ENCODE measurements at places on chromosomes 12 and 14.

DNA sequence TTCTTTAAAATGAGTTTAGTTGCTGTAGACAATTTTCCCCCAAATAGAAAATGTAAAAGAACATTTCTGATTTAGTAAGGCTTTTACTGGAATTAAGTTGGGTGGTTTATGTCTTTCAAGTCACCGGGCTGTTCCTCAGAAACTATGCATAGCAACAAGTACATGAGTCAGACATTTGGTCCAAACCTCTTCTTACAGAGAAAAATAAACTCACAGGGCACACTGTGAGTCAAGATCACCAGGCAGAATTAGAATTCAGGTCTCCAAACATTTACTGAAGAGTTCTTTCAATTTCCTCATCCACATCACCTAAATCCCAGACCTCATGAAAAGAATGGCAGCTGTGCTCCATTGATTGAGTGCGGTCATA, 476.1 kb upstream of the SOX5 start:
- no peak for DNase-seq

DNA sequence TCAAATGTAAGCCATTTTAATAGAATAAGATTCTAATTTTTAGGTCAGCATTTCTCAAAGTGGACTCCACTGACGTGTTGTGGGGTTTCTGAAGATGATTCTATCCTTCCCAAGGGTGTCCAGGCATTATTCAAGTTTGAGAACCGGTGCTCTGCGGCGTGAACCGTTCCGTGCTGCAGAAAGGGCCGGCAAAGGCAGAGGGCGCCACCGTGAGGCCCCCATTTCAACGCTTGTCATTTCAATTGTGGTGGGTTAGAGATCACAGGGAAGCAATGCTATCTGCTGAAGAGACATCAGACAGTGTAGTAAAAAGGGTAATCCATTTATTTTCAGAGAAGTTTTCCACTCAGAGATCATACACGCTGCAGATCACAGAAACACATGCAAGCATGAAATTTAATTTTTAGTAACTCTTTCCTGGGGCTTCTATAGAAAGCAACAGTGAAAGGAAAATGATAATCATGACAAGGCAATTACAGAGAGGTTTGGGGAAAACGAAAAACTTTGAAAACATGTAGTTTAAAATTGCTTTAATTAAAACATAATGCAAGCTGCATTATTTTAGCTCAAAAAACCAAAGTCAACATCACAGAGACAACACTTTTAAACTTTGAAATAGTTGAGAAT, 201.7 kb downstream of the EXOC5 start:
- no peak for DNase-seq

DNA sequence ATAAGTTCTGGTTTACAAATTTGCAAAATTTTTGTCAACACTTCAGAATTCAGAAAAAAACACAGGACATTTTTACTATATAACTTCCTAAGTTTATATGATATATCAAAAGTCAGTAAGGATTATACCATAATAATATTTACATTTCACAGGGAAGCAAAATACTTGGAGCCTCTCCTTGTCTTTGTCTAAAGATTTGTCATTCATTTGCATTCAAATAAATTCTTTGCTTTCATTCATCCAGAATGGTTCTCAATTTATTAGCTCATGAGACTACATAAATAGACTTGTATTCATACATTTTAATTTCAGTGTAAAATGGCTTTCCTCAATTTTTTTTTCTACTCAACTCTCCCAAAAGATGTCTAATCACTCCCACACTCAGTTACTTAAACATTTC, 96.4 kb downstream of the SLC38A6 start:
- DNase-seq = no peak

DNA sequence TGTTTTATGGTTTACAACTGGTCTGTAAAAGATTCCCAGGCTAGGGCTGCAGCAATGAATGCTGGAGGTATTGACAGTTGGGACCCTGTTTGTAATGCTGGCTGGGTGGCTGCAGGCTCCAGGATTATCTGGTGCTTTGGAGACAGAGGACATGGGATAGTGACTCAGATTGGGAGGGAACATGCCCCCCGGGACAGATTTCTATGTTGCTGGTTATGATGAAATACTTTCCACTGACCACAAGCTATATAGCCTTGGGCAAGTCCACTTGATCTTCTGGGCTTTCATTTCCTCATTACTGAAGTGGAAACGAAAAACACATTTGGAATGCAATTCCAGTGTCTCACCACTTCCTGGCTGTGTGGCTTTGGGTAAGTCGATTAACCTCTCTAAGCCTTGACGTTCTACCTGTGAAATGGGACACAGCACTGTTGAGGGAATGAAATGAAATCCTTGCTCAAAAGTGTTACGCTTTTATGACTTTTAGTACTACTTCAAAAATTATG, 6.3 kb upstream of the TPCN1 start:
- DNase-seq = peak; percentile 82

GRCh38 chr12:22307811-22308210, 26.7 kb downstream of the ST8SIA1 start:
- no peak for DNase-seq

DNA sequence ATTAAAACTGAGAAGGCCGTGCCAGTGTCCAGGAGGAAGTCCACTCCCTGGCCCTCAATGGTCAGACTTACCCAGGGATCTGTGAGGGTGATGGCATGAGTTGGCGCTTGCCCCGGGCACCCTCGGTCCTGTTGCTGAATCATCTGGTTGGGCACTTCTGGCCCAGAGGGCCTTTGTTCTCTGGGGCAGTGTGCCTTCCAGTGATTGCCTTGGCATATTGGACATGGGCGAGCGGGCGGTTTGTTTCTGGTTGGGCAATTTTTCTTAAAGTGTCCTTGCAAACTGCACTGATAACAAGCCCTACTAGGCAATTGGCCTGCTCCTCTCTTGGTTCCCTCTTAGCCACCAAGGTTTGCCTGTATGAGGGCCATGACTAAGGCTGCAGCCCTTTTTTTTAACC, 69.5 kb upstream of the ZDHHC17 start:
- DNase-seq = no peak

DNA sequence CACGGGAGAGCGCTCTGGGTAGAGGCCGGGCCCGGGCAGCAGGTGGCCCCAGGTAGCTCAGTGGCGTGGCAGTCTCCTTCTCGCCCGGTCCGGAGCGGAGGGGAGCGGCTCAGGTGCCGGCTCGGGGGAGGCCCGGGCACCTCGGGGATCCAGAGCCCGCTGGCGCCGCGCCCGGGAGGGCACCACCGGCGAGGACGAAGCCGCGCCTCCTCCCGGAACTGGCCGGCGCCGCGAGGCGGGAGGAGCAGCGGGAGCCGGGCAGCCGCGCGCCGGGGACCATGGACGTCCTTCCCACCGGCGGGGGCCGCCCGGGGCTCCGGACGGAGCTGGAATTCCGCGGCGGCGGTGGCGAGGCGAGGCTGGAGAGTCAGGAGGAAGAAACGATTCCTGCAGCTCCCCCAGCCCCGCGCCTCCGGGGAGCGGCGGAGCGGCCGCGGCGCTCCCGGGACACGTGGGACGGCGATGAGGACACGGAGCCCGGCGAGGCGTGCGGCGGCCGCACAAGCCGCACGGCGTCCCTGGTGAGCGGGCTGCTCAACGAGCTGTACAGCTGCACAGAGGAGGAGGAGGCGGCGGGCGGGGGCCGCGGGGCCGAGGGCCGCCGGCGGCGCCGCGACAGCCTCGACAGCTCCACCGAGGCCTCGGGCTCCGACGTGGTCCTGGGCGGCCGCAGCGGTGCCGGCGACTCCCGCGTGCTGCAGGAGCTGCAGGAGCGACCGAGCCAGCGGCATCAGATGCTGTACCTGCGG, 21.5 kb upstream of the GNS start:
- DNase-seq = no peak

GRCh38 chr12:80708259-80708974, 983 bp downstream of the MYF6 start:
- DNase-seq = no peak

- no peak for DNase-seq
Observed at GRCh38 chr14:106844608-106845285, 1318.4 kb downstream of the TMEM121 start.

- no peak for DNase-seq
Observed at GRCh38 chr12:103667125-103667524, 80.1 kb downstream of the STAB2 start.

- DNase-seq = no peak
Observed at GRCh38 chr14:101849125-101849524, 87.6 kb downstream of the PPP2R5C start.

DNA sequence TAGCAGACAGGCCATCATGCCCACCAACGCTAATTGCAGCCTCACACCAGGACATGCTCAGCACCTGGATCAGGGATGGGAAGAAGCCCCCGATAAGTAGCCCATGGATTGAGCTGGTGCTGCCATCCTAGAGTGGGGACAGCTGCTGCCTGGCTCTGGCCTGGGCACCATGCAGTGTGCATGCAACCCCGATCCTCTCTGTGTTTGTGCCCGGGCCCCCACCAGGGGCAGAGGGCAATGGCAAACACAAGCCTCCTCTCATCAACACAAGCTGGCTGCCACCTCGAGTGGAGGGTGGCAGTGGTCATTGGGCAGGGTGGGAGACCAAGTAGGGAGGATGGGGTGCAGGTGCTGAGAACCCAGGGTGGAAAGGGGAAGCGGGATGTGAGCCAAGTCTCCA, 23.3 kb upstream of the SOCS2 start:
- DNase-seq = no peak

DNA sequence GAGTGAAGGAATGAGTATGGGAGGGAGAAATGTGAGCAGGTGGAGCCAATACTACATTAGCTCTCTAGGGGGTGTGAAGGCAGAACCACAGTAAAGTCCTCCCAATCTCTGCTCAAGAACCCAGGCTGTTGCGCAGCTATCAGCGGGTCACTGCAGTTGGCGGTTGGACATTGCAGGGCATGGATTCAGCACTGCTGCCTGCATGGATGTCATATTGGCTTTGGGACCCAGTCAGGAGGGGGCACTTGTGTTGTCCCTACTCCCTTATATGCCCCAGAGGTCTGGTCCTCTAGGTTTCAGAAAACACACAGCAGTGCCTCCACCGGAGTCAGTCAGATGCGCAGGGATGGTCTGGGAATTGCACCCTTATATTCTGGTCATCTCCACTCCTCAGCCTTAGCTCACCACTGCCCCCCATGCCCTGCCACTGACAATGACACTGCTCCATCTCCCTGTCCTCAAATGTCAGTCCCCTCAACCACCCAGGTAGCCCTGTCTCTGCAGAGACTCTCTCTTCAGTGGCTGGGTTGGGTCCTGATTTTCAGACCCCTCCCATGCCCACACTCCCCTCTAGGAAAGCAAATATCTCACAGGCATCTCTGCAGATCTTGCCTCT, 9.6 kb downstream of the ZDHHC22 start:
- no peak for DNase-seq

- no peak for DNase-seq
Observed at GRCh38 chr12:115132145-115132544, 448.2 kb upstream of the TBX3 start.

DNA sequence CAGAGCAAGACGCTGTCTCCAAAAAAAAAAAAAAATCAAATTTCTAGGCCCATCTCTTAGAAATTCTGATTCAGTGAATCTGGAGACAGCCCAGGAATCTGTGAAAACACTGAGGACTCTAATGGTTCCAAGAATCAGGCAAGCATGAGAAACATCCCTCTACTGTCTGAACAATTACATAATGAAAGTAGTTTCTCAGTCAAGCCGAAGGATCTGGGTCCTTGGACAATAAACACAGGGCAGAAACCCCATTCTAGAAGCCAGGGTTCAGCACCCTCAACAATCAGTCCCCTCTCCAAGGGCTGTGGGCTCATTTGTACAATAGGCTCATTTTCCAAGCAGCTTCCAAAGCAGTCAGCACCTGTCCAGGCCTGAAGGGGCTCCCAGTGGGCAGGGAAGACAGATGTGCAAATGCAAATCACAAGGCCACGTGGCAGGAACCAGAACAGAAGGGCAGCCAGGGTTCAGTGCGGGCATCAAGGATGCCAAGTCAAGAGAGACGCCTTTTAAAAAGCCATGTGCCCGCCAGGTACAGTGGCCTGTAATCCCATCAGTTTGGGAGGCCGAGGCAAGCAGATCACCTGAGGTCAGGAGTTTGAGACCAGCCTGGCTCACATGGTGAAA, 96.1 kb downstream of the KSR2 start:
- no peak for DNase-seq

DNA sequence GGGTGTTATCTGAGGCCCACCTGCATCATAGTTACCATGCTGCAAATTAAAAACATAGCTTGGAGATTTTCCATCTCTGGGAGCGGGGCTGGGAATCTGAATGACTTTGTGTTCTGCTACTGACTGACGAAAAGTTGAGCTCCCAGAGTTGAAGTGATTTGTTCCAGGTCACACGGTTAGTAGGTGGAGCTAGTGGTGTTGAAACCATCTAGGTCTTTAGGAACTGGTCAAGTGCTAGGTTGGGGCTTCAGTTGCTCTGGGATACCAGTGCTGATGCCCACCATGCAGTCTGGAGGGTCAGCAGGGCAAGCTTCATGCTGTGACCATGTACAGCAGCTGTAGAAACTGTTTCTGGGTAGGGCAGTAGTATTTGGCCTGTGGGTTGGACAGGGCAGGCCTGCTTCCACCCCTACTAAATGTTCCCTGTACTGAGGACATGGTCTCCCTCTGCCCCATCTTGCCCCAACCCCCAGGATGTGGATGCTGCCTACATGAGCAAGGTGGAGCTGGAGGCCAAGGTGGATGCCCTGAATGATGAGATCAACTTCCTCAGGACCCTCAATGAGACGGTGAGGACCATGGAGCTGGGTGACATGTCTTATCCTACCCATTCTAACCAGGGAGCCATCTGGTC, 5.3 kb downstream of the KRT7 start:
- DNase-seq = no peak

DNA sequence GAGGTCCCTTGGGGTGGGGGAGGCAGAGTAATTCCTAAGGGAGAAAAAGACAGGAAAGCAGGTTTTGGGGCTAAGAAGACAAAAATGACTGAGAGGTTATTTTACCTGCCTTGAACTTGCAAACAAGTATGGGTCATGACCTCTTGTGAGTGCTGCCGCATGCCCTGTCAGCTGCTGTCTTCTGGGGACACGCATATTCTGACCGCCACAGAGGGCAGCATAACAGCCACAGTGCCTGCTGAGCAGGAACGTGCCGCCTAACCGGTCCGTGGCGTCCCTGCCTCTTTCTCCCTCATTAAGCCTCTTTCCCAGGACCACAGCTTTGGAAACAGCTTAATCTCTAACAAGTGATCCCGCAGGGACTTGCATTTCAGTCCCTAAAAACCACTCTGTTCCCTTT, 51.3 kb upstream of the KCNA1 start:
- no peak for DNase-seq
